Mucosa of gallbladder (tissue), 1 donor: ENCODE measurements at places on chromosomes 12 and 14.

GRCh38 chr12:51082561-51083125, 753 bp downstream of the CSRNP2 start:
- no peak for DNase-seq

DNA sequence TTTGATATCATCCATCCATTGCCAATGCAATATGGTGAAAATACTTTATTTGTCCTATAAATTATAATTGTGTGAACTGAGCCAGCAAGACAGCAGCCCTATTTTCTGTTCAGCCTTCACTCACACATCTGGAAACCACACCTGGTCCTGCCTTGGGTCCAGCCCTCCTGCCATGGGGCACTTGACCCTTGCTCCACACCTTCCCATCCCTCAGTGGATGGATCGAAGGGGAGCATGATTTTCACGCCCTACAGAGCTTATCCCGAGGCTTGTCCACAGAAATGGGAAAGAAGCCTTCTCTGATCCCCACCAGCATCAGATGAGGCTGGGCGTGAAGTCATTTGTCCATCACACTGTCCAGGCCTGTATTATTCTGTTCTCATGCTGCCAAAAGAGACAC, 10.1 kb downstream of the TMEM132D start:
- no peak for DNase-seq

GRCh38 chr12:98509063-98509462, 6.3 kb upstream of the TMPO start:
- no peak for DNase-seq

- no peak for DNase-seq
These were observed 282.1 kb downstream of the TMTC2 start for GRCh38 chr12:82968631-82969367.

GRCh38 chr12:98058838-98059237, 456.6 kb upstream of the TMPO start:
- DNase-seq: no peak
